Stimulated activated CD4-positive, alpha-beta T cell treated with anti-CD3 and anti-CD28 coated beads, TNF-alpha, amount 100 ng/mL, for 48 hours (primary cell): ENCODE measurements at places on chromosomes 3 and 15.

DNA sequence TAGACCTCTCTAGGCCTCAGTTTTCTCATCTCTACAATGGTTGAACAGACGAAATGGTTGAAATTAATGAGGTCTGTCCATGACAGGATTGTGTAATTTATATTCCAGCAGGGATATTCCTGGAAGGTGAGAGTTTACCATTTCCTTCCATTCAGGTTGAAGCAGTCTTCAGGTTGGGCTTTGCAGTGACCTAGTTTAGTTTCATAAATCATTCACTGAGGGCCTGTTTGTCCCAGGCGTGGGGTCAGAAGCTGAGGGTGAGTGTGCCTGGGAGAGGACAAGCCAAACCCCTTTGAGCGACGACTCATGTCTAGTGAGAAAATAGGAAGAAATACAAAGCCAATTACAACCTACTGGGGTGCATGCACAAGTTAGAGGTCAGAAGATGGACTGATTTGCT lies 57.2 kb upstream of the CACNA2D3 start:
- no peak for DNase-seq

DNA sequence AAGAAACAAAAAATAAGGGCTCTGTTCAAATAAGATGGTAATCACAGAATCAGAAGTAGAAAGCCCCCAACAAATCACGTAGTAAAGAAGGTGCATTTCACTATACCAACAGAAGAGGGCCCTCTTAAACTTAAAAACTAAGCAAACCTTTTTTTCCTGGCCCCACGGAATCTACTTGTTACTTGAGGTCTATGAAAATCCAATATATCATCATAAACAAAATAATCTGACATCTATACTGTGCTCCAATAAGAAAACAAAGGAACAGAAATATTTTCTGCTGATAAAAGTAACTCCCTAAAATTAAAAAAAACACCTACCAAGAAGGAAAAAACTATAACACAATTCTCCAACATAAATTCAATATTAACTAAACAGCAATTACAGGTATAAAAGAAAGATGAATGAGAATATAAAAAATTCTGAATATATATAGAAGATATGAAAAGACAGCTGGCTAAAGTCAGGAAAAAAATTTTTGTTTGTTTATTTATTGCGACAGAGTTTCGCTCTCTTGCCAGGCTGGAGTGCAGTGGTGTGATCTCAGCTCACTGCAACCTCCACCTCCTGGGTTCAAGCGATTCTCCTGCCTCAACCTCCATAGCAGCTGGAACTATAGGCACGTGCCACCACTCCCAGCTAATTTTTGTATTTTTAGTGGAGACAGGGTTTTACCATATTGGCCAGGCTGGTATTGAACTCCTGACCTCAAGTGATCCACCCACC lies 81.8 kb downstream of the CLASP2 start:
- DNase-seq: no peak

GRCh38 chr3:123290107-123290930 lies 88.6 kb downstream of the SEC22A start:
- DNase-seq: no peak

- DNase-seq: peak; percentile 15
Measured at GRCh38 chr15:70585707-70586034, 177.7 kb downstream of the UACA start.

GRCh38 chr3:105152987-105153386 lies 213.7 kb upstream of the ALCAM start:
- no peak for DNase-seq

DNA sequence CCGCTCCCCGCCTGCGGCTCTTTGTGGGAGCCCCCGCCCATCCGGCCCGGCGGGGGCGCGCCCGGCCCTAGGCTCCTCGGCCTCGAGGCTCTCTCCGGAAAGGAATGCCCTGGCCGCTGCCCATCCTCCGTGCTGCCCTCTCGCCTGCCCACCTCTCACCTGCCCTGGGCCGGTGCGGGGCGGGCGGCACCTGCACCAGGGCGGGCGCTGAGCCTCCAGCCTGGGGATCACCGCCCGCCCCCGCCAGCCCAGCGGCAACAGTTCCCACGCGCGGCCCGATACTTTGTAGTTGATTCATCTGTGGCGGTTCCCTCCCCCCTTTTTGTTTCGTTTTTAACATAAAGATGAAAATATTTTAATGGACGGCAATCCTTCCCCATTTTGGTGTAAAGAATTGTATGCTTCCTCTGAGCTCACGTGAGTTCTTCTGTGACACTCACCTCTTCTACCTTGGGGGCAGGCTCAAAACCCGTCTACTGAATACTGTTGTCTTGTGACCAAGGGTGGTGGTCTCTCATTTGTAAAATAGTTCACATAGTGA lies 1.9 kb downstream of the KLF13 start:
- peak; percentile 77 for DNase-seq

DNA sequence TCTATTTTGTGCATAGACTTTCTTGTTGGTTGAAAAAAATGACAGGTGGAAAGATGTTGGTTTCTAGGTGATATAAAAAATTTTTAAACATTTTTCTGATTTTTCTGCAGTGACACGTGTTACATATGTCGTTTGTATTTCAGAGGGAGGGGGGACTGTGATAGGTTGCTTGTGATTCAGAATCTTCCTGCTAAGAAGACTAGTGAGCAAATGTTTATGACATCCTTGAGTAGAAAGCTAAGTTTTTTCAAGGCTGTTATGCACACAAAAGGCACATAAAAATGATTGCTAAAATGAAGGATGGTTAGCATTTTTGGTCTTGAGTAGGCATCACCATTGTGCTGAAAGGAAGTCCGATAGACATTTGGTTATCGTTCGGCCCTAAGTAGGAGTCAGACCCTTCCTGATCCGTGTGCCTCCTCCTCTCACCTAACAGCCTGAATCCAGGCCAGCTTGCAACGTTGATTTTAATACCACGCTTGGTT lies 1.5 kb downstream of the ZNF639 start:
- DNase-seq: no peak

DNA sequence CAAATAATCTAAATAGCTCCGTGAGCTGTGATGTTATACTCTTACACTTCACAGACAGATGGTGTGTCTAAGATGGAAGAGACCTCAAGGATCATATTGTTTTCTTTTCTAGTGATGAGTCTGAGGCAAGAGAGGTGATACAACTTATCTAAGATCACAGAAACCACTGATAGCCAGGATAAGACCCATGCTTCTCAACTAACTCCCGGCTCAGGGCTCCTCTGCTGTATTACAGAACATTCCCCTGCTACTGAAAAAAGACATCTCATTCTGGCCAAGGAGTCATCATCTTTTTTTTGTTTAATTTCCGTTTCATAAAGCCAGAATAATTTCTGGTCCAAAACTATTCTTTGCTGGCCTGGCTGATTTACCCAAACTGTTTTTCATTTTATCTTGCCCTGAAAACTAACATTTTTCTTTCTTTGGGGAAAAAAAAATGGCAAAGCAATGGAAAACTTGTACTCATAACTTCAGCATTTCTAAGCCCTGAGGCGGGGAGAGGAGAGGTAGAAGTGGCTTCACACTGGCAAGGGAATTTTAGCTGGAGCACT lies 46.9 kb upstream of the GAP43 start:
- no peak for DNase-seq

GRCh38 chr3:177812492-177812891 lies 615.2 kb upstream of the TBL1XR1 start:
- DNase-seq: no peak

- DNase-seq: no peak
Measured at GRCh38 chr3:175743733-175744400, 884.7 kb downstream of the NAALADL2 start.

GRCh38 chr3:176651622-176652021 lies 545.7 kb downstream of the TBL1XR1 start:
- no peak for DNase-seq

- no peak for DNase-seq
Measured at GRCh38 chr15:57144448-57144847, 226.0 kb downstream of the TCF12 start.

- DNase-seq: no peak
Measured at GRCh38 chr3:12476238-12476897, 7.9 kb upstream of the TSEN2 start.

GRCh38 chr3:149227591-149228268 lies 6.1 kb upstream of the CP start:
- no peak for DNase-seq

DNA sequence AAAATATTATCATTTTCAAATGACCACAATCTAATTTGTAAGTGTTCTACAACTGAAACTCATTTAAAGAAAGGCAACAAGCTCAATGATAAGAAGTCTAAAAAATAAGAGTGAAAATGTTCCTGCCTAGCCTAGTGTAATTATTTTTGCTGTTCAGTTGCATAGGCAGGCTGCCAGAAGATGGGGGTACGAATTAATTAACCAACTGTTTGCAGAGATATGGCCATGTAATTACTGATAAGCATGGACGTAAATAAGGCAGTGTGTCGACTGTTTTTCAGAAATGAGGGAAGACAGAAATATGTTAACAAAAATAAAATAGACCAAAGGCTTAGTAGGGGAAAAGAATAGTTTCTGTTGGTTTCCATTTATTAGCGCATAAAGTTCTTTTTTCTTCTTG lies 24.7 kb upstream of the SCAANT1 start:
- no peak for DNase-seq

DNA sequence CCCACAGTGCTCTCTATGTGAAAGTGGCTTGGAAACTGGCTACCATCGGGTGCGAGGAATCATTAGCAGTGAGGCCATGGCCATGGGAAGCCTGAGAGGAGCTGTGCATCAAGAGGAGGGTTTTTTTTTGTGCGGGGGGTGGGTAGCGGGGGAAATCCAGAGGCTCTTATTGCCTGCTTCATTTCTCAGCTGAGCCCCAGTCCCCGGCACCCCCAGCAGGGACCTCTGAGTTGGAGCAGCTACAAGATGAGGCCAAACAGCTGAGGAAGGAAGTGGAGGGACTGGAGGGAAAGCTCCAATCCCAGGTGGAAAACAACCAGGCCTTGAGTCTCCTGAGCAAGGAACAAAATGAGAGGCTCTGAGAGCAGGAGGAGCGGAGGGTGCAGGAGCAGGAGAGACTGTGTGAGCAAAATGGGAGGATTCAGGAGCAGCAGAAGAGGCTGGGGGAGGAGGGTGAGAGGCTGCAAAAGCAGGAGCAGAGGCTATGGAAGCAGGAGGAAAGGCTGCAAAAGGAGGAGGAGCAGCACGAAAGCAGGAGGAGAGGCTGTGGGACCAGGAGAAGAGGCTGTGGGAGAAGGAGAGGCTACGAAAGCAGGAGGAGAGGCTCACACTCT lies 76.7 kb downstream of the ADAMTS7 start:
- DNase-seq: no peak

GRCh38 chr15:52102463-52102862 lies 10.1 kb downstream of the BCL2L10 start:
- DNase-seq: no peak

- DNase-seq: no peak
Measured at GRCh38 chr3:130792246-130792645, 45.6 kb upstream of the PIK3R4 start.

GRCh38 chr3:59684766-59685165 lies 634.9 kb upstream of the CFAP20DC start:
- DNase-seq: no peak

- DNase-seq: peak; percentile 4
Measured at GRCh38 chr3:121431726-121432517, 113.9 kb downstream of the POLQ start.

DNA sequence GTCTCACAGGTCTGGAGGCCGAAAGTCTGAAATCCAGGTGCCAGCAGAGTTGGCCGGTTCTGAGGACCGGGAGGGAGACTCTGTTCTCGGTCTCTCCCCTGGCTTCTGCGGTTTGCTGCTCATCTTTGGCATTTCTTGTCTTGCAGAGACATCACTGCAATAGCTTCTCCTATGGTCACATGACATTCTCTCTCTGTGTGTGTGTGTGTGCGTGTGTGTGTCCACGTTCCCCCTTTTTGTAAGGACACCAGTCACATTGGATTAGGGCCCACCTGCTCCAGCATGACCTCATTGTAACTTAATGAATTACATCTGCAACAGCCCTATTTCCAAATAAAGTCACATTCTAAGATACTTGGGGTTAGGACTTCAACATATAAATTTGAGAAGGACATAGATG lies 12.4 kb upstream of the ATP10A start:
- DNase-seq: no peak

DNA sequence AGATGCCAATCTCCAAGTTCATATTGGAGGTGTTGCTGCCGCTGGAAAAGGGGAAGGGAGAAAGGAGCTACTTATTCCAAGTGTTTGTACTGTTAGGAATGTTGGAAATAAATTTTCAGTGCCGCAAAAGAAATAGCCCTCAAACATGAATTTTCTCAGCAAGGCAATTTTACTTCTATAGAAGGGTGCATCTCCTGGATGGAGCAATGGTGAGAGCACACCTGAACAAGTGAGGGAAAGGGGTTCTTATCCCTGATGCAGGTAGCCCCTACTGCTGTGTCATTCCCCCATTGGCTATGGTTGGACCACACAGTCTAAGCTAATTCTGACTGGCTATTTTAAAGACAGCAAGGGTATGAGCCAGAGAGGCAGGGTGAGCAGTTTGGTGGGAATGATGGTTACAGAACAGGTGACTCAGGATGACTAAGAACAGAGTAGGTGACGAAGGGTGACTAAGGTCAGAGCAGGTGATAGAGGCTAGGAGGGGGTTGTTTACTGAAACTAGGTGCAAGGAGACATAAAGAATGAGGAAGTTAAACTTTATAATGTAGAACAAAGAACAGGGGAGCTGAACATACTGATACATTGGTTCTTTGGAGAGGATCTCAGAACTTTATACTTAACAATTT lies 503.5 kb downstream of the EDEM1 start:
- no peak for DNase-seq

DNA sequence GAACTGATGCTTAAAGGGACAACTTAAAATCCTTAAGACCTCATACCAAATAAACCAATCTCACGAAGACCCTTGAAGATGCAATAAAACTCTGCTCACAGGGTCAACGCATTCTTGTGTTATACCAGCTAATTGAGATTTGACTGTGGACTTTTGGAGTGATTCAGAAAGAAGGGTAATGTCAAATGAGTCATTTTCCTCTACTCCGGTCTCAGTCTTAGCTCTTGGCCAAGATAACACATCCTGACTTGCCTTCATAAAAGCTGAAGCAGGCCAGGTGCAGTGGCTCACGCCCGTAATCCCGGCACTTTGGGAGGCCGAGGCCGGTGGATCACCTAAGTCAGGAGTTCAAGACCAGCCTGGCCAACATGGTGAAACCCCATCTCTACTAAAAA lies 3.8 kb downstream of the PKM start:
- DNase-seq: peak; percentile 58

DNA sequence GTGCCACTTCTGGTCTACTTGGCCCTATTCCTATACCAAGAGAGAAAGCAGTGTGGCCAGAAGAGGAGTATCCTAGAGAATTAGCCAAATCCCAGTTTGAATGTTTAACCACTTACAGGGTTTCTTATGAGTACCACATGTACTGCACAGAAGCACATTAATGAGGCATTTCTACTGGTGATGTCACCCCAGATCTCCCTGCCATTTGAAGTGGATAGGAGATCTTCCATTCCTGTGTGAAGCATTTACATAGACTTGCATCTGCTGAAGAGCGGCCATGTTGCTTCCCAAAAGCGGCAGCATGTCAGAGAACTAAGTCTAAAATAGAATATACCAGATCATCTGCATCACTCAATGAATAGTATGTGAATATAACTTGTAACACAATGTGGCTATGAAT lies 108.4 kb upstream of the TUSC7 start:
- DNase-seq: no peak

DNA sequence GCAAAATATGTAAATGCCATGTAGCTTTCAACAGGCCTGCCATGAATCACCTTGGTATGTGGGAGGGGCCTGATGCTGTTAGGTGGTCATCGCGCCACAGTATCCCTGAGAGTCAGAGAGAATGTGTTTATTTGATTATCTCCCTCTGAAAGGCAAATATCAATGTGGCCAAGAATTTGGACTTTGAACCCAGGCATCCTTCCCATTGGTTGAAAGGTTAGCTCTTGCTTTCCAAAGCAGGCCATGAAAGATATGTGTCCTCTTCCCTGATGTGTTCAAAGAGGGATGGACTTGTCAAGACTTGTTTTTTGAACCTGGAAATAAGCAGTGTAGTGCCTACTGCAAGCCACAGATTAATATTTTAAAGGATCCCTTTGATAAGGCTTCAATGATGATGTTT lies 36.7 kb downstream of the SRP14 start:
- no peak for DNase-seq
